ENCODE measurements at places on chromosomes 16 and 17. TPM values are rescaled to one million over a fixed set of nuclear protein-coding genes. Genes with fewer than 3 reads are reported as not detected.

DNA sequence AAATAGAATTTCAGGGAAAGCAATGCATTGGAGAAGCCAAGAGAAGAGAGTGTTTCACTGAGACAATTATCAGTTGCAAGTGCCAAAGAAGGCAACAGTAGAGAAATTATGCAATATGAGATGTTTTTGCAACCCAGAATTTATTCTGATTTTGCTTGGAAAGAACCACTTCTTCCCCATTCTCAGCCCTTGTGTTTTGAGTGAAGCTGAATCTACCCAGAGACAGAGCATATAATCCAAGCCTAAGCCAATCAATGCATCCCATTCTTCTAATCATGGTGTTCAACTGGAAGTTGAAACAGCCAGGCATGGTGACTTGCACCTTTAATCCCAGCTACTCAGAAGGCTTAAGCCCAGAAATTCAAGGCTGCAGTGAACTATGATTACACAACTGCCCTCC is 6.9 kb upstream of the SCNN1G start:
- DNase-seq: no peak

DNA sequence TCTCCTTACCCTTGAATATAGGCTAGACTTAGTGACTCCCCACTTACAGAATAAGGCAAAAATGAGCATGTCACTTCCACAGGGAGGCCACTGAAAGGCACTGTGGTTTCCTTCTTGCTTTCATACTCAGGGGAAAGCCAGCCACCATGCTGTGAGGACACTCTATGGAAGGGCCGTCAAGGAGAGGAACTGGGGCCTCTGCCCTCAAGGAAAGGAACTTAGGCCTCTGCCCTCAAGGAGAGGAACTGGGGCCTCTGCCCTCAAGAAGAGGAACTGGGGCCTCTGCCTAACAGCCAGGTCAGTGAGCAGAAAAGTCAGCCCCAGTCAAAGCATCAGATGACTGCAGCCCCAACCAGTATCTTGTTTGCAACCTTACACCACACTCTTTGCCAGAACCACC is 30.1 kb downstream of the VPS35 start:
- no peak for DNase-seq

GRCh38 chr16:13926464-13926863 is 6.5 kb downstream of the ERCC4 start:
- no peak for DNase-seq

- DNase-seq: no peak
Measured at GRCh38 chr17:39595928-39596510, 11.7 kb downstream of the NEUROD2 start.

DNA sequence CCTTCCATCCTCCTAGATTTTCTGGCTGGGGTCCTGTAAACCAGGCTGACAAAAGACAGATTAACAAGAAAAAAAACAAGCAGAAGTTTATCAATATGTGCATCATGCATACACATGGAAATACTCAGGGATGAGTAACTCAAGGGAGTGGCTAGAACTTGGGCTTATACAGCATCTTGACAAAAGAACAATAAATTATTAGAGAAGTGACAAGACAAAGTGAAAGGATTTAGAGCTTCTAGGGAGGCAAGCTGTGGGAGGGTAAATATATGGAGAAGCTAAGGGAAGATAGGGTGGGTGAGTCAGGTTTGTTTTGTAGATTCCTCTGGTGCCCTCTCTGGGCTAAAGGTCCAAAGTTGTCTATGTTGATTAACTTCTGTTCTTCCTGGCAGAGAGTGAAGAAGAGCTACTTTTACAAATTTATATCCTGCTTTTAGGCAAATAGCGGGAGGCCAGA is 48.0 kb upstream of the NDRG4 start:
- no peak for DNase-seq

GRCh38 chr17:78665952-78666920 is 89.0 kb upstream of the DNAH17 start:
- DNase-seq: peak; percentile 84

DNA sequence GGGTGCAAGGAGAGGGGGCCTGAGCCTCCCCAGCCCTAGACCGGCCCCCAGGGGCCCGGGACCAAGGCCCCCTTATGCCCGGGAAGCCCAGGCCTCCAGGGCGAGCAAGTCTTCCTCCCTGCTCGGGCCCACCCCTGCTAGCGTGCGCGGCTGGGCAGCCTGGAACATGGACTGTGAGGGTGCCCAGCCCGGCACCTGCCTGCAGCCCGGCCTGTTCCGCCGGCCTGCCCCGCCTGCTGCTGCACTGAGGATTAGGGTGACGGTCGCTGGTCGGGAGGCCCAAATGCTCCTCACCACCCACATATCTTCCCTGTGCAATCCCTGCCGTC is 6.0 kb downstream of the HS3ST6 start:
- DNase-seq: no peak

DNA sequence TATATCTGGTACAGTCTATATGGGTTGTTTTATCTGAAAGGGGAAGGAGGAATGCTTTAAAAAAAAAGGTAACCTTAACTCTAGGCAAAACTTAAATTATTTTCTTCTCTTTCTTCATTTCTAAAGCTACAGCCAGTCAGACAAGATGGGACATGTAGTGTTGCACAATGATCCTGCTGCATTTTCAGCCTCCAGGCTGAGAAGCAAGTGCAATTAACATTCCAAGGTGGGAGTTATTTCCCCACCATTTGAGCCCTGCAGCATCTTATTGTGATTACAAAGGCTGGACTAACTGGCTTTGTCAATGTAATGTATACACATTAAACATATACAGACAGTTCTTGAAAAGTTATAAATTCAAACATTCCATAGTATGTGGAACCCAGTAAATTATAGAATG is 22.6 kb upstream of the NF1 start:
- DNase-seq: no peak

DNA sequence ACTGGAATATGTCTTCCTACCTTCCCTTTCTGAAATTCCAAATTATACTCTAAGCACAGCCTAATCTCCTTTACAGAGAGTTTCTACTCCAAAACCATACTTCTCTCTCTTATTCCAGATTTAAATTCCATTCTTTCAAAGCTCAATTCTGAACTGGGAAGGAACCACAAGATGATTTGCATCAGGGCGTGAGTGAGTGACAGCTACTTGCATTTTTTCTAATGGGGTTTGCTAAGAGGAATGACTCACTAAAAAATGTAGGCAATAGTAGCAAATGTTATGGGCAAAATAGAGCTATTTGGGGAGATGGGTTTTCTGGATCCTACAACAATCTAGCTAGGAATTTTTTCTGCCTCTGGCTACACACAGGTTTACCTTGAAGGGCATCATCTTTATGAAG is 244.6 kb upstream of the PSMD7 start:
- DNase-seq: no peak

DNA sequence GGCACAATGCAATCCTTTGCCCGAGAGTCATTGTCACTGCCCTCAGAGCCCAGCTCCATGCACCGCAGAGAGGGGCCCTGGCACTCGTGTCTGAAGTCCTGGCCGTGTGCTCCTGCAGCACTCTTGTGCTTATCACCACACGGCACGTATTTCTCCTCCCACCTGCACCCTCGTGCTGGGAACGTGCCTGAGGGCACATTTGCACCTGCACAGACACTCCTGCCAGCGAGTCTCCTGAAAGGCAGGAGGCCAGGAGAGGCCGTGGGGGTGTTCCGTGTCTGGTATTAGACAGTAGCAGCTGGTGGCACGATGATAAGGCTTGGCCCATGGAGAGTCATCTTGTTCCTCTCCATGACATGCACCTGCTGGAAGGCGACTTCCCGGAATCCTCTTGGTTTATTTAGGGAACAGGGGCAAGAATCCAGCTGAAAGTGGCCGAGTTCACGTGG is 3.4 kb upstream of the ACSF3 start:
- DNase-seq: peak; percentile 7

DNA sequence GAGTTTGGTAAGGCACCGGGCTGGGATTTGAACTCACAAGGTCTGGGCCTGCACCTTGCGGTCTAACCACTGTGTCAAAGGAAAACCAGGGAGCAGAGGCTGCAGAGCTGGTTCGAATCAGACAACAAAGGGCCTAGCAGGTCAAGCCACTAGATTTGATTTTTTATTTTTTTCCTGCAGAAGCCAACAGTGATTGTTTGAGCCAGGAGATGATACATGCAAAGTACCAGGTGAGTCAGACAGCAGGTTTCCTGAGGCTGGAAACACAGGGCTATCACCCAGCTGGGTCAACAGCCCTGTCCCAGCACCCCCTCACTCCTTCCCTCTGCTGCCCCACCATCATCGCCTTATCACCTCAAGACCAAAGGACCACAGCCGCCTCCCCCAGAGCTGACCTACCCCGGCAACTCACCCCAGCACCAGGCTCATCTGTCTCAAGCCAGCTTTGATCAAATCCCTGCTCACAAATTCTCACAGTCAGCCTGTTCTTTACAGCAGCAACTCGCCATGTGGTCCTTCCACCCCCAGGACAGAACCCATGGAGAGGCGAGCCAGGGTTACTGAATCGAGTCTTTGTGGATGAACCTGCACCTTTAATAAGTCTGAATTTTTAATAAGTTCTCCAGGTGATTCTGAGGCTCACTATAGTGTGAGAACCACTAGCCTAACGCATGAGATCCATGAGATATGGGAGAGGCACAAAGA is 13.0 kb upstream of the KRT19 start:
- DNase-seq: no peak

- DNase-seq: no peak
Measured at GRCh38 chr17:4097165-4097960, 45.5 kb downstream of the ZZEF1 start.

GRCh38 chr17:19747159-19747719 is 859 bp downstream of the ALDH3A1 start:
- DNase-seq: no peak

DNA sequence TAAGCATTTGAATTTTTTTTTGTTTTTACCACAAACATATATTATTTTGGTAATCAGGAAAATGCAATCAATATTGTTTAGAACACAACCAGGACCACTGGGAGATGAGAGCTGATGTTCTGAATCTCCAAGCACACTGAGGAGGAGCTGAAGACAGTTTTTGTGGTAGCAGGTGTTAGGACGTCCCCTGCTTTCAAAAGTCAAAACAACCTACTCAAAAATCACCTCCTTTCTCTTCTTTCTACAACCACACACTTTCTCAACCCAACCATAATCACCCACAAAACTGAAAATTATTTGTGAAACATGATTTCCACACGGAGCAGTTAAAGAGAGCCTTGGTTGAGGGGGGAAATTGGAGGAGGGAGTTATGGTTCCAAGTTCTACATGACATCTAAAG is 26.7 kb upstream of the CFAP20 start:
- no peak for DNase-seq

DNA sequence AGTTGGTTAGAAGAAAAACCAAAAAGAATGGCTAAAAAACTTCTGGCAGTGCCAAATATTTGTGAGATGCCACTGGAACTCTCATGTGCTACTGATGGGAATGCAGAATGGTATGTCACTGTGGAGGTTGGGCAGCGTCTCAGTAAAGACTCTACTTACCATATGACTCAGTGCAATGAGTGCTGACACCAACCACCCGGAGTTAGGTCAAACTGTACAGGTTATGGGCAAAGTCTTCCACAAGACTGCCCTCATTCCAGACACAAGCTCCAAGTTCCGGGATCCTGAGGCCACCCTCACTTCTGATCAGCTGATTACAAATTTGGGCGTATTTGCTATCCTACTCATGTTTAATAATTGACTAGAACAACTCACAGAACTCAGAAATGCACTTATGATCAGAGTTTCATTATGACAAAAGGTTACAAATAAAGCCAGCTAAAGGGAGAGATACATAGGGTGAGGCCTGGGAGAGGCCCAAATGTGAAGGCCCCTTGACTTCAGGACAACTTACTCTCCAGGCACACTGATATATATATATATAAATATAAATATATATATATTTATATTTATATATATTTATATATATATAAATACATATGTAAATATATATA is 114.9 kb downstream of the TRIM37 start:
- DNase-seq: no peak

DNA sequence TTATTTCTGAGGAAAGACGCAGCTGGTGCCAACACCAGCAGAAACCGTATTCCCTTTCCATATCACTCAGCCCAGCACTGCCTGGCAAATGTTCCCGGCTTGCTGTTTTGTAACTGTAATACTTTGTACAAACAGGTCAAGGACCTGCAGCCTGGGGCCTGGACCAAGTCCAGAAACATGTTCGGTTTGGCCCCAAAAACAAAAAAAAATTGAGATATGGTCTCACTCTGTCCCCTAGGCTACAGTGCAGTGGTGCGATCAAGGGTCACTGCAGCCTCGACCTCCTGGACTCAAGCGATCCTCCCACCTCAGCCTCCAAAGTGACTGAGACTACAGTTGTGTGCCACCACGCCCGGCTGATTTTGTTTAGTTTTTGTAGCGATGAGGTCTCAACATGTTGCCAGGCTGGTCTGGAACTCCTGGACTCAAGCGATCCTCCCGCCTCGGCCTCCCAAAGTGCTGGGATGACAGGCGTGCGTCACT is 1.2 kb downstream of the HAGH start:
- no peak for DNase-seq

- no peak for DNase-seq
Measured at GRCh38 chr16:2090481-2090776, 42.6 kb downstream of the TSC2 start.

GRCh38 chr16:66374176-66374575 is 7.7 kb downstream of the CDH5 start:
- DNase-seq: no peak

GRCh38 chr17:7825206-7825990 is 8.6 kb upstream of the KDM6B start:
- DNase-seq: no peak

DNA sequence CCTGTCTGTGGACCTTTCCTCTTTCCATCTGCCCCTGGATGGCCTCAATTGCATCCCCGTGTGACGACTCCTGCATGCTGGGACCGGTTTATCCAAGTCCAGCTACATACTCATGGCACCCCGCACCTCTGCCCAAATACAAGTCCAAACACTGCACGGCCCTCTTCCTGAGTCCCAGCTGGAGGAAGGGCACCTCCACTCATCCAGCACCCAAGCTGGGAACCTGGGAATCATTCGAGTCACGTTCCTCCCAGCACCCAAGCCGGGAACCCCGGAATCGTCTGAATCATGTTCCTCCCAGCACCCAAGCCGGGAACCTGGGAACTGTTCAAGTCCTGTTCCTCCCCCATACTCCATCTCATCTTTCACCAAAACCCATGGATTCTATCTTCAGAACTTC is 10.2 kb downstream of the TRARG1 start:
- DNase-seq: no peak

The RHBDF2 gene
- 62.2 TPM for total RNA-seq

The SDR42E2 gene
- total RNA-seq: 0.55 TPM

The SNAI3 gene
- total RNA-seq: 14.0 TPM

The GPR139 gene
- total RNA-seq: not detected

The TNP2 gene
- total RNA-seq: not detected

The ABAT gene
- total RNA-seq: 10.8 TPM

The KRTAP4-9 gene
- not detected for total RNA-seq

The C16orf92 gene
- not detected for total RNA-seq

Measured in CD4-positive, alpha-beta memory T cell (primary cell).